Renal cortex interstitium (tissue), 15 donors: ENCODE measurements at places on chromosomes 3 and 15.

DNA sequence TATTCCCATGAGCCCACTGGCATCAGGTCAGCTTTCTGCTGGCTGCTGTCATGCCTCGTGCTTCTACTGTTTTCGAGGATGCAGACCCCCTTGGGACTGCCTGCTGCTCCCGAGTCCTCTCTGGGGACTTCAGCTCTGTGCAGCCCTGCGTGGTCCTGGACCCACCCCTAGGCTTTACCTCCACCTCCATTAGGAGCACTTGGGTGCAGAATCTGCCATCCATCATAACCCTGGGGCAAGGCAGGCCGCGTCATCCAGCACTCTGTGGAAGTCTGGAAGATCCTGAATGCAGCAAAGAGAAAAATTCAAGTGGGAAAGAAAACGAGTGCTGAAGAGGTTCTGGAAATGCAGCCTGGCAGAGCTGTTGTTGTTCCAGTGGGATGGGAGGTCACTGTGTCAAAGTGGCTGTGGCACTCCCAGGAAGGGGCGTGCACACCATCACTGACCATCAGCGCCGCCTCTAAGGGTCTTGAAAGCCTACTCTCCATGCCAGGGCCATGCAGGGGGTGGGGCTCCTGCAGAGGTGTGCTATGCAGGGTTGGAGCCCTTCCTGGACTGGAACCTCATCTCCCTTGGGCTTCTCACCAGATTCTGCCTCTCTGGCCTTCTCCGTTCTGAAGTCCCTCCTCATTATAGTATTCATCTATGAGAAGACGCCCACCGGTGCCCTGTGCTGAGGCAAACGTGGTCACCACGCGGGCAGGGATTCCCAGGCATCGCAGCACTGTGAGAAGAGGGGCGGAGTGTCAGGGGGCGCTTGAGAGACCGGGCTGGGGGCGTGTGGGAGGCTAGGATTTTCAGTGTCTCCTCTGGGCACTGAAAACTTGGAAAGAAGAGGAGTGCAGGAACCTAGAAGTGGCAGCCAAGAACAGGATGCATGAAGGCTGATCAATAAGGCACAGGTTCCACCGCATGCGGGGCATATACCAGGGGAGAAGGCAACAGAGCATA, 12.5 kb downstream of the EPB42 start:
- DNase-seq: no peak

- DNase-seq: no peak
Measured at GRCh38 chr3:65268426-65268825, 580.6 kb upstream of the ADAMTS9 start.

- no peak for DNase-seq
Measured at GRCh38 chr3:115871735-115872134, 248.4 kb downstream of the GAP43 start.

GRCh38 chr3:62134061-62134496, 239.3 kb downstream of the FEZF2 start:
- DNase-seq: no peak

- DNase-seq: no peak
Measured at GRCh38 chr15:67823314-67824196, 1.8 kb upstream of the SKOR1 start.

DNA sequence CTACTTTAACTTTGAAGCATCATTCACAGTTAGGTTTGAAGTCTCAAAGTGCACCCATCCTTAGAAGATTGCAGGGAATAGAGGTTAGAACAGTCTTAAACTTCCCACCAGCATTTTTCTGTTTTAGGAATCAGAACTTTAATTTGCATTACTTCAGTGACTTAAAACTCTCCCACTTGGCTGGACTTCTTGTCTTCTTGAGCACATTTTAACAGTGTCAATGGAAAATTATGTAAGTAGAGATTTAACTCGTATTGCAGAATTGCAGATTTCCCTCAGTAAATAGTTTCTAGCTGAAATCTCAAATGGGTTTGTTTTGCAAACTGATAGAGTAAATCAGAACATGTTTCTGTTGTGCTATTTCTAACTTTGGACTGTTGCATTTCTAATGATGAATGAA, 369.6 kb downstream of the OTOL1 start:
- no peak for DNase-seq

GRCh38 chr3:39148435-39149058, 4.8 kb downstream of the CSRNP1 start:
- DNase-seq: no peak

- DNase-seq: no peak
Measured at GRCh38 chr15:60583946-60584345, 105.0 kb upstream of the ICE2 start.

GRCh38 chr15:73058437-73058836, 6.2 kb downstream of the NEO1 start:
- DNase-seq: no peak

- DNase-seq: no peak
Measured at GRCh38 chr3:111604119-111604518, 9.0 kb upstream of the ZBED2 start.

DNA sequence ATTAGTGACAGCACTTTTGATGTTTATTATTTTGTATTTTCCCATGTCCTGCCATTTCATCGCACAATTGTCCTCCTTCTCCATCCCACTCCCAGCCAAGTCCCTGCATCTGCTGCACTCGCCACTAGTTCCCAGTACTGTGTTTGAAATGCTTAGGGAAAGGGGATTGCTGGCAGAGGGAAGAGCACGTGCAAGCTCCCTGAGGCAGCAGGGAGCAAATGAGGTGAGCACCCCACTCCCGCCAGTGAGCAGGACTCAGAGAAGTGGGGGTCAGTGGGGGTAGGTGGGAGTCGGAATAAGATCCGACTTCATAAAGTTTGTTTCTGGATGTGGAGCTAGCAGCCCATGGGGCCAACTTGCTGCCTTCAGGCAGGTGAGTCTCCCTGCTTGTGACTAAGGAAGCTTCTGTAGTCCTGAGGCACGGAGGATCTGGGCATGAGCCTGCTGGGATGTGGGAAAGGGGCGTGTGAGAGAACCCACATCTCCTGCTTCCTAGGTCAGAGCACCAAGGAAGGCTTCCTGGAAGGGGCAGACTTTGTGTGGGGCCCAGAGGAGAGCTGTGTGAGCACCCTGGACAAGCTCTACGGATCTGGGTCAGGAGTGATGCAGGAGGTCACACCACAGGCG, 99.7 kb upstream of the TLE3 start:
- no peak for DNase-seq

DNA sequence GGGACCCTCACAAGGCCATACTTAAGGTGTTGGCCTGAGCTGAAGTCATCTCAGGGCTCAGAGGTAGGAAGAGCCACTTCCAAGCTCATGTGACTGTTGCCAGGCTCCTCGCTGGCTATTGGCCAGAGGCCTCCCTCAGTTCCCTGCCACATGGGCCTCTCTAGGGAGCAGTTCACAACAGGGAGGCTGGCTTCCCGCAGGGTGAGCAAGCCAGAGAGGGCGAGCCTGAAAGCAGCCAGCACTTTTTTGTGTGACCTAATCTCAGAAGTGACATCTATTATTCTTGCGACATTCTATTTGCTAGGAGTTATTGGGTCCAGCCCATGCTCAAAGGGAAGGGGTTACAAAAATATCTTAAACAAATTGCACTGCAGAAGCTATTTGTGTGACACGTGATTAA, 201.4 kb downstream of the SSR3 start:
- no peak for DNase-seq

- DNase-seq: no peak
Measured at GRCh38 chr15:74789741-74790079, 7.8 kb downstream of the CSK start.

GRCh38 chr3:196120291-196120951, 38.5 kb upstream of the TFRC start:
- DNase-seq: no peak
